Naive thymus-derived CD4-positive, alpha-beta T cell (primary cell): ENCODE measurements at places on chromosomes 16 and 17. TPM values are rescaled to one million over a fixed set of nuclear protein-coding genes. Genes with fewer than 3 reads are reported as not detected.

DNA sequence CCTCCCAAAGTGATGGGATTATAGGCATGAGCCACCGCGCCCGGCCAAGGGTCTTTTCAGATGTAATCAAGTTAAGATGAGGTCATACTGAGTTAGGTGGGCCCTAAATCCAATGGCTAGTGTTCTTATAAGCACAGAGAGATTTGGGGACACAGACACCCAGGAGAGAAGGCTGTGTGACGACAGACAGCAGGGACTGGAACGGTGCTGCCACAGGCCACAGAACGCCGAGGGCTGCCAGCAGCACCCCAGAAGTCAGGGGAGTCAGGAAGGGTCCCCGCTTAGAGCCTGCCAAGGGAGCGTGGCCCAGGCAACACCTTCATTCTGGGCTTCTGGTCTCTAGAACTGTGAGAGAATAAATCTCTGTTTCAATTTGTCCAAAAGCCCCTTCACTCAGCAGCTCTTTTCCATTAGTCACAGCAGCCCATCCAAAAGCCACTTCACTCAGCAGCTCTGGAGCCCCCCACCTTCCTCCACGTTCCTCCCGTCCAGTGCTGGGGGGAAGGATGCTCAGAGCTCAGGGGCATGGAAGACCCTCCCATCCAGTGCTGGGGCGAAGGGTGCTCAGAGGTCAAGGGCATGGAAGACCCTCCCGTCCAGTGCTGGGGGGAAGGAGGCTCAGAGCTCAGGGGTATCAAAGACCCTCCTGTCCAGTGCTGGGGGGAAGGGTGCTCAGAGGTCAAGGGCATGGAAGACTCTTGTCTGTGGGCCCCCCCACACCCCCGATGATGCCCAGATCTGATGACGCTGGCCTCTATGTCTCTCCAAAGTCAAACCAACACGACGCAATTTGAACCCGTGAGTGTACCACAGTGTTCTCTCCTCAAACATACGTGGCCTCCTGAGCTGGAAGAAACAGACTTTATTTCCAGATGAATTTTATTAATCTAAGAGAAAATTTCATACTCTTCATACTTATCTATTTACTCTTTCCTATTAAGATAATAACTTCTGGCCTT, 11.9 kb downstream of the RAB40B start:
- H3K4me3 ChIP-seq: no peak overlapping the region
- DNase-seq: no peak
- H3K36me3 ChIP-seq: no peaks in the 10 kb centered on the region
- H3K4me1 ChIP-seq: no peaks in the 10 kb centered on the region
- no peaks in the 10 kb centered on the region for H3K27me3 ChIP-seq

DNA sequence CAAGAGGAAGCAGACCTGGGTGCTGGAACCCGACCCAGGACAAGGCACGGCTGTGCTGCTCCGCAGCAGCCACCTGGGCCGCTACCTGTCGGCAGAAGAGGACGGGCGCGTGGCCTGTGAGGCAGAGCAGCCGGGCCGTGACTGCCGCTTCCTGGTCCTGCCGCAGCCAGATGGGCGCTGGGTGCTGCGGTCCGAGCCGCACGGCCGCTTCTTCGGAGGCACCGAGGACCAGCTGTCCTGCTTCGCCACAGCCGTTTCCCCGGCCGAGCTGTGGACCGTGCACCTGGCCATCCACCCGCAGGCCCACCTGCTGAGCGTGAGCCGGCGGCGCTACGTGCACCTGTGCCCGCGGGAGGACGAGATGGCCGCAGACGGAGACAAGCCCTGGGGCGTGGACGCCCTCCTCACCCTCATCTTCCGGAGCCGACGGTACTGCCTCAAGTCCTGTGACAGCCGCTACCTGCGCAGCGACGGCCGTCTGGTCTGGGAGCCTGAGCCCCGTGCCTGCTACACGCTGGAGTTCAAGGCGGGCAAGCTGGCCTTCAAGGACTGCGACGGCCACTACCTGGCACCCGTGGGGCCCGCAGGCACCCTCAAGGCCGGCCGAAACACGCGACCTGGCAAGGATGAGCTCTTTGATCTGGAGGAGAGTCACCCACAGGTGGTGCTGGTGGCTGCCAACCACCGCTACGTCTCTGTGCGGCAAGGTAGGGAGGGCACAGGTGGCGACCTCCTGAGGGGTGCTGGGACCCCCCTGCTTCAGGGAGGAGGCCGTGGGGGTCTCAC, 667 bp downstream of the FSCN2 start:
- H3K27me3 ChIP-seq: no peaks in the 10 kb centered on the region
- H3K4me3 ChIP-seq: no peak overlapping the region
- H3K4me1 ChIP-seq: no peaks in the 10 kb centered on the region
- DNase-seq: no peak

GRCh38 chr17:6215071-6216035, 145.2 kb downstream of the WSCD1 start:
- no peak for DNase-seq
- H3K27ac ChIP-seq: no peak overlapping the region
- no peaks in the 10 kb centered on the region for H3K4me1 ChIP-seq
- H3K36me3 ChIP-seq: no peaks in the 10 kb centered on the region

DNA sequence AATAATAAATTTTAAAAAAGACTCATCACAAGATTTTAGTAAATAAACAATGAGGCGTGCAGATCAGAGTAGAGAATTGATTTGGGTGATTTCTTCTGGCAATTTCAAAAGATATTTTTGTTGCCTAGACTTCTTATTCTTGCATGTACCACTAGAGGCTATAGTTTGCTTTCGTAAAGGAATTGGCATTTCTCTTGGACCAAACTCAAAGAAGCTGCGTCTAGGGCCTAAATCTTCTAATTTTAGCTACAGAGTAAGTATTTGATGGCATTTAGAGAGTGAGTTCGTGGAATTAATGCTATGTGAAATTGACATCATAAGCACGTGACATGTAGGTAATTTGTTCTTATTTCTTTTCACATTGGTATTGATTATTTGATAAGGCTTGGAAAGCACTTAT, 24.4 kb upstream of the ABCC11 start:
- DNase-seq: no peak
- no peak overlapping the region for H3K27ac ChIP-seq
- no peak overlapping the region for H3K4me3 ChIP-seq
- no peaks in the 10 kb centered on the region for H3K27me3 ChIP-seq

- no peak for DNase-seq
- no peak overlapping the region for H3K4me3 ChIP-seq
- H3K36me3 ChIP-seq: no peaks in the 10 kb centered on the region
- no peaks in the 10 kb centered on the region for H3K27me3 ChIP-seq
- H3K4me1 ChIP-seq: no peaks in the 10 kb centered on the region
Observed at GRCh38 chr16:79707876-79708275, 107.3 kb upstream of the MAF start.

DNA sequence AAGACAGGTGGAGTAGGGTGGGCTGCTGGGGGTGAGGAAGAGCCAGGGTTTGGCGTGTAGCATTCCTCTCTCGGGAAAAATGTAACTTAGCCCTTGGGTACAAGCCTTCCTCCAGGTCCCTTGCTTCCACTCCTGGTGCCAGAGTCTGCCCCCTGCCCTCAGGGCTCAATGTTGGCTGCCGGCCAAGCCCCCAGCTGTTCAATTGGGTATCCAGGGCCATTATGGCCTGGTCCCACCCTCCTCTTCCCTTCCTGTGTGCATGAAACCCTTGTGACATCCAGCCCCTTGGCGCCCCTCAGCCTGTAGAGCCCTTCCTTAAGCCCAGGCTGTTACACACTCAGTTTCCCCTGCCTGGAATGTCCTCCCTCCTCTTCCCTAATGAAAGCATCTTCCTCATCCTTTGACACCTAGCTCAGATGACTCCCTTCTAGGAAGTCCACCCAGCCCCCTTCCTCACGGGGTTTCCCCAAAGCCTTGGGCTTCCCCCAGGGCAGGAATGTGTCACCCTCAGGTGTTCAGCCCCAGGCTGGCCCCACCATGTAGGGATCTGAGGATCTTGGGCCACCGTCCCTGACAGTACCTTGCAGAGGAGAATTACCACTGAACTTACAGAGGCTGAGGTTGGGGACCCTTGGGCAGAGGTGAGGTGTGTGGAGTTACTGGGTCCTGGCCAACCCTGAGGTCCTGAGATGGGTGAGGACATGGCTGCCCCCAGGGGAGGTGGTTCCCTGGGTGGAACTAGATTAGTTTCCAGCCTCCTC, 30.0 kb downstream of the B9D1 start:
- H3K4me1 ChIP-seq: no peaks in the 10 kb centered on the region
- H3K27me3 ChIP-seq: no peaks in the 10 kb centered on the region
- H3K27ac ChIP-seq: no peak overlapping the region
- no peak for DNase-seq

DNA sequence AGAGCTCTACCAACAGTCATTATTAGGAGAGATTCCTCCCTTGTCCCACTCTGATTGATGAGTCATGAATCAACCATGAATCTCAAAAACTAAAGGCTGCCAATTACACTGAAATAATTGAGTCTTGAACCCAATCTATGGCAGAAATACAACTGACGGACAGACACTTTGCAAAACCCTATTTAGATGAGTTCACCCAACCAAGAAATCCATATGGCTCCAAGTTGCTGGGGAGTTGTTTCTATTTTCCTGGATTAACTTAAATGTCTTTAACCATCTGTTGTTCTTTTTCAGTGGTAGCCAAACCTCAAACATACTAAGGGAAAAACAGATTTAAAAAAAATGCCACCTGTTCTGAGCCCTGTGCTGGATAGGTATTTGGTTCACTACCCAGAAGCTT, 151.0 kb downstream of the SHISA9 start:
- H3K4me3 ChIP-seq: no peak overlapping the region
- no peak for DNase-seq
- H3K27me3 ChIP-seq: no peaks in the 10 kb centered on the region
- no peaks in the 10 kb centered on the region for H3K4me1 ChIP-seq

GP1BA gene
- not detected for total RNA-seq

CIAO2B gene
- total RNA-seq: 58.5 TPM

ALOX12 gene
- not detected for total RNA-seq
